ENCODE measurements at places on chromosomes 4 and X.
A peak's percentile ranks its signal among the peaks of the same experiment; 100 is the strongest.

GRCh38 chr4:79917246-79917645 is 155.8 kb downstream of the ANTXR2 start:
- peak; percentile 8 for DNase-seq

DNA sequence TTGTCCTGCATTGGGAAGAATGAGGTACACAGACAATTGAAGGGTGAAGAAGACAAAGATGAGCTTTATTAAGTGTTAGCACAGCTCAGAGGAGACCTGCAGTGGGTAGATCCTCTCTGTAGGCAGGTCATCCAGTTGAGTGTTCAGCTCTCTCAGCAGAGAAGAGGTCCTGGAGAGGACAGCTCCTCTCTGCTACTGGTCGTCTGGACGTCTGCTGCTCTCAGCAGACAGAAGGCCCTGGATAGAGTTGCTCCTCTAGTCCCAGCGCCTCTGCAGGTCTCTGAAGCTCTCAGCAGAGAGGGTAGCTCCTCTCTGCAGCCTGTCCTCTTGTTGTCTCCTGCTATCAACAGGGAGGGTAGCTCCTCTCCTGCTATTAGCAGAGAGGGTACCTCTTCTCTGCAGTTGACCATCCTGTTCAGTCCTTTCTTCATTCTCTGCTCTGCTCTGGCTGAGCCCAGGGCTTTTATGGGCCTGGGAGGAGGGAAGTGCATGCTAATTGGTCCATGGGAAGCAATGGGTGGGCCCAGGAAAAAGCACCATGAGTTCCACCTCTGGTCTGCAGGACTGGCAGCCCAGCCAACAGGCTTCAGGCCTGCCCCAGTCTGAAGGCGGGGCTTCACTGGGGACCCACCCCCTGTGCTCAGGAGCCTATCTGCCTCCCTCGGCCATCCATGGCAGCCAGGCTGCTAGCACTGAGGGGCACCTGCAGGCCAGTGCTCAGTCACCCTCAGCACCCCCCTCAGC is 54.1 kb upstream of the IBSP start:
- no peak for DNase-seq

GRCh38 chr4:101418055-101418454 is 70.7 kb upstream of the PPP3CA start:
- peak; percentile 51 for DNase-seq

- DNase-seq = no peak
Measured at GRCh38 chrX:13428053-13428786, 108.4 kb upstream of the ATXN3L start.

DNA sequence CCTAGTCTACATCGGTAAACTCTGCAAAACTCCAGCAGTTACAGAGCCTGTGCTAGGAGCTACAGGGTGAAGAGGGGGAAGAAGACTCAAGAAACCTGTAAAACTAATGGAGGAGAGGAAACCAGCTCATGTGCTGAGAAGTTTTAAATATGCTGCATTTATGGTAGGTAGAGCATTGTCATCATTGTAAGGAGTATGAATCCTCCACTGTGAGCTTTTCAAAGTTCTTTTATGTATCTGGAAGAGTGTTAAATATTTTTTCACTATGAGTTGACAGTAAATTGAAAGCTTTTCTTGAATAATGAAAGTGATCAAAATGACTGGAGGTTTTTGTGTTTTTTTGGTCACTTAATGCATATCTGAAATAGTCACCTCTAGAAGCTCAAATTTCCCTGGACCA is 46.2 kb downstream of the SEPTIN11 start:
- no peak for DNase-seq

- DNase-seq = no peak
Measured at GRCh38 chr4:1092026-1092982, 21.1 kb downstream of the RNF212 start.

- DNase-seq = no peak
Measured at GRCh38 chr4:36244257-36245082, at the start of gene ARAP2. Gene ARAP2, minus strand, starts transcription at chr4:36244514. Its CDS starts 15,028 bp downstream, at chr4:36229486.

DNA sequence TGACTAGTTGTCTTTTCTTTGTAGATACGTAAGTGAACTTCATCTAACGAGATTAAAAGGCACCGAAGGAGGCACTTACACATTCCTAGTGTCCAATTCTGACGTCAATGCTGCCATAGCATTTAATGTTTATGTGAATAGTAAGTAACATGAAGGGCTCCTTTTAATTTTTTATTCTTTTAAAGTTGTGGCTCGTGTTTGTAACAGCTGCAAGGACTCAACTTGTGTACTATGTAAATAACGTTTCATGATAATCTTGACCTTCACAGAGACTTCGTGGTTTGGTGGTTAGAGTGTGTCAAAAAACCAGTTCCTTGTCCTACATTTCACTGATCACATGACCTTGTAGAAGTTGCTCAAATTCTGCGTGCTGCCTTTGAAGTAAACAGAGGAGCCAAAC is 51.6 kb downstream of the KIT start:
- DNase-seq = no peak

- no peak for DNase-seq
Measured at GRCh38 chr4:35250331-35250730, 994.0 kb downstream of the ARAP2 start.

GRCh38 chr4:173492315-173492714 is 37.7 kb downstream of the HAND2 start:
- DNase-seq = no peak

DNA sequence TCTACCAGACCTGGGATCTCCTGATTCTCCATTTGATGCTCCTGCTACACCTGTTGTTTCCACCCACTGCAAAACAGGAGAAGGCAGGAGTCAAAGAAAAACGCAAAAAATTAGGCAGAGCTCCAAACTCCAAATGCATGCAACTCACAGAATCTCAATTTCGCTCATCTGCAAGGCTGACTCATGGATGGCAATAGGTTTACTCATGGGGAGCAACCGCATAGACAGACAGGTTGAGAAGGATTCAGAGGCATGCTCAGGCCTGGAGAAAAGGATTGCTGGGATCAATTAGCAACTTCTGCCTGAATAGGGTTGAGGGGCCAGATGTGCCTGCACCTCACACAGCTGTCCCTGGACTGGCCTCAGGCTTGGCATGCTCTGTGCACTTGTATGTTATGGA is 231.0 kb downstream of the LDB2 start:
- DNase-seq = no peak

GRCh38 chr4:17027495-17027894 is 129.1 kb upstream of the LDB2 start:
- no peak for DNase-seq

DNA sequence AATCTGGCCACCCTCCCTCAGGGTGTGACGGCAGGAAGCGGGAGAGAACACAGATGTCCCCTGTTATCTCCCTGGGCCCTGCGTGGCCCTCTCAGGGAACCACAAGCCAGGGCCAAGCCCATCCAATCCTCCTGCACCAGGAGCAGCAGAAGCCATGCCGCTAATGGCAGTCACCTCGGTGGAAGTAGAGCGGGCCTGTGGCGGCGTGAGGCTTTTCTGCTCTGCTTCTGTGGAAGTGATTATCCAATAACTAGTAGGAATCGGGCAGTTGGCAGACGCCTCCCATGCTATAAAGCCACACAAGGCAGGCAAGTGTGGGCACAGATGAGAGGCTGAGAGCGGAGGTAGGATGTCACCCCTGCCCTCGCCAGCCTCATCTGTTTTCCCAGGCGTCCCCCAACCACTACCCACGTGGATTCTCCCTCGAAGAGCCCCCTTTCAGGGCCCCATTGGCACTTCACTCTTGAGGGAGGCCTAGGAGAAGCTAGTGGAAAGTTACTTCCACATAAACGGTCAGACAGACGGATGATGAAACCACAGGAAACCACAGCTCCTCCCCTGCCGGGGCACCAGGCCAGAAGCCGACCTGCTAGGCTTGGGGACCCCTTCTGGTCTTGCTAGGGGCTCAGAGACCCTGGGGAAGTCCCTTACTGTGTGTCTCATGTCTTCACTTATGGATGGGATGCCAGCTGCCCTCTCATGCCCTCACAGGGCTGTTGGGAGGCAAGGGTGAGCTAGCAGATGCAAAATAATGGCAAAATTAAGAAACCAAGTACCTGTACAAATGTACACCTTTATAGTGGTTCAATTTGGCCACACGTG is 18.8 kb upstream of the TMSB4X start:
- peak; percentile 77 for DNase-seq

GRCh38 chr4:150983851-150984250 is 31.2 kb downstream of the LRBA start:
- no peak for DNase-seq

DNA sequence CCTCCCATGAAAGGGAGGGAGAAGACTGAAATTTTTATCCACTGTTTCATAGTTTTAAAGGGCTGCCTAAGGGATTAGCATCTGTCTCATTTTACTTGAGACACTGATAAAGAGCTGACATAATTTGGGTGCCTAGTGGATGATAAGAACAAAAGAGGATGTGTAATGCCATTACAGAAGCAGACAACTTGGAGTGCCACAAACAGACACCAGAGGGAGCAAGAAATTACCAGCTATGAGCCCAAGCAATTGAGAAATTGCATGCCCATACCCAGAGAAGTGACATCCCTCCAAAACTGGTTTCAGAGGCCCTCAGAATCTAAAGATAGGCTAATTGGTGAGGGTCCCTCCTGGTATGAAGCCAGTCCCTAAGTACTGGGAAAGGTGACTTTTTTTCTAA is 38.5 kb upstream of the POU3F4 start:
- no peak for DNase-seq

DNA sequence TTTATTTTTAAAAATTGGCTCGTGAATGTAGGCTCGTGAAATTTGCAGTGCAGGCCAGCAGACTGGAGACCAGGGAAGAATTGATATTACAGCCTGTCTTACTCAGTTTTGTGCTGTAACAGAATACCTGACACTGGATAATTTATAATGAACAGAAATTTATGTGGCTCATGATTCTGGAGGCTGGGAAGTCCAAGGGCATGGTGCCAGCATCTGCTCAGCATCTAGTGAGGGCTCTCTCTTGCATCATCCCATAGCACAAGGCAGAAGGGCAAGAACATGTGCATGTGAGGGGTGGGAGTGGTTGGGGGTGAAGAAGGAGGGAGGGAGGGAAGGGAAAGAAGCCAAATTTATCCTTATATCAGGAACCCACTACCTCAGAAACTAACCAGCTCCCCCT is 13.7 kb upstream of the CLTRN start:
- DNase-seq = no peak

DNA sequence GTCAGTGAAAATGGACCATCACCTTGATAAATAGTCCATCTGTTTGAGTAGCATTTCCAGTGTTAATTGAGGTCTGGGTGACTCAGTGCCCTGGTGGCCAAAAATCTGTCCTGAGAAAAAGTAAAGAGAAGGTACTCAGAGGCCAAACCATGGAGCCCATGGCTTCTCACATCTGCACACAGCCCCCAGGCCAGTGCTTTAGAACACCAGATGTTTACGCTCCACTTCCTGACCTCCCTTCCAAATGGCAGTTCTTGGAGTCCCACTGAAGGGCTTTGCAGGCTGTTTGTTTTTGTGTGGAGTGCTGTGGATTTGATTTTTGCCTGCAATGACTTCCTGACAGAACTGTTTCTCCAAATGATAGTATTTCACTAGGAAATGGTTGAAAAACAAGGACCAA is 60.2 kb upstream of the GPC4 start:
- no peak for DNase-seq

GRCh38 chr4:140755774-140756318 is 339 bp downstream of the TBC1D9 start:
- no peak for DNase-seq

DNA sequence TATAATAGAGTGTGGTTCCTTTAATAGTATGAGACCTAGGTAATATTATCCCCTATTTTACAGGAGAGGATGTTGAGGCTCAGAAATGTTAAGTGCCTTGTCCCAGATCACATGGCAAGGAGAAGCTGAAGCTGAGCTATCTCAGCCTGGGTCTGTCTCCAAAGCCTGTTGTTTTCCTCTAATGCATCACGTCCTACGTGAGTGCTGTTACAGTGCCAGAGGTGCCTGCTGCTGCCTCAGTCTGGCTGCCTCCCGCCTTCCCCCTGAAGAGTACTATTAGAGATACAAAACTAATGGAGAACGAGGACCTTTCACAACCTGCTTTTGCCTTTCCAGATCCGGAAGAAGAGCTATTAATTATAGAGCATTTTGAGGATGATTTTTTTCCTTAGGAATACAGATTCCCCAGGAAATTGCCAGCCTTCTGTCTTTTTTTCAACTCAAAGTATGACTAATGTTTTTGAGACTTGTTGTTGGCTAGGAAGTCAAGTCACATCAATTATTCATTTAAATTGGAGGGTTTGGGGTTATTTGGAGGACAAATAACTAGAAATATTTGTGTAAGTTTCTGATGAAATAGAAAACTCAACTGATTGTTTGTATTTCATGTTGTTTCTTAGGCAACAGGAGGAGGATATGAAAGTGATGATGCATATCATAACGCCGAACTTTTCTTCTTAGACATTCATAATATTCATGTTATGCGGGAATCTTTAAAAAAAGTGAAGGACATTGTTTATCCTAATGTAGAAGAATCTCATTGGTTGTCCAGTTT is 43.9 kb upstream of the MTMR1 start:
- DNase-seq = no peak

- no peak for DNase-seq
Measured at GRCh38 chr4:108619372-108620100, 840 bp upstream of the RPL34 start.

GRCh38 chr4:54696649-54697048 is 38.9 kb downstream of the KIT start:
- no peak for DNase-seq

DNA sequence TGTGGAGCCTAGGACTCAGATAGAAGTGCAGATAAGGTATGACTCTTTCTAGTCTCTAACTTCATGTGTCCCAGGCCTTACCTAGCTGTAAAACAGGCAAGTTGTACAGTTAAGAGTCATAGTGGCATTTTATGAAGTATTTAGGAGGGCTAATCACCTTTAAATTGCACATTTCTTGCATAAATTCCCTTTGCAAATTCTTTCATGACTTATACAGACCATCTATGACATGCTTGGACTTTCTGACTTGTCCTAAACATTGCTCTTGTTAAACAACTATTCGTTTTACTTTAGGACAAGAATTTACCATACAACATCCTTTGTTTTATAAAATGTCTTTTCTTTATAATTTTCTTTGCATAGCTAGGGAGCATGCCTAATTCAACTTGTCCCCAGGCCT is 7.8 kb upstream of the RRAGB start:
- DNase-seq = no peak

DNA sequence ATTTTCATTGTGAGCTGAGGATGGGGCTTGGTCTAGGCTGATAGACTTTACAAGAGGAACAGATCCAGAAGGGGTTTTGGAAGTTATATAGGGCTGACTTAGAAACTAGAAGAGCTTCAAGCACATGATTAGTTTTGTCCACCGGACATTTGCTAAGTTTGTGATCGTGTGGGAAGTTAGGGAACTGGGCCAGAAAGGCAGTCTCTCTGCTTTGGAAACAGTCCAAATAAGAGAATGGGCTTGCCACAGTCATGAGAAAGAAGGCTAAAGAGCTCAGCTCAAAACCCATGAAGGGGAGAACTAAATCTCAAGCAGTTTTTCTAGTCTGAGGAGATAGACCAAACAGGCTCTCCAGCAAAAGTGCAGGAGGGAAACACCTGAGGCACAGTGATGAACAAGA is 67.8 kb downstream of the ZNF674 start:
- DNase-seq = no peak

Data from GM12878 (cell line).